ENCODE measurements at places on chromosomes 13 and 19.

DNA sequence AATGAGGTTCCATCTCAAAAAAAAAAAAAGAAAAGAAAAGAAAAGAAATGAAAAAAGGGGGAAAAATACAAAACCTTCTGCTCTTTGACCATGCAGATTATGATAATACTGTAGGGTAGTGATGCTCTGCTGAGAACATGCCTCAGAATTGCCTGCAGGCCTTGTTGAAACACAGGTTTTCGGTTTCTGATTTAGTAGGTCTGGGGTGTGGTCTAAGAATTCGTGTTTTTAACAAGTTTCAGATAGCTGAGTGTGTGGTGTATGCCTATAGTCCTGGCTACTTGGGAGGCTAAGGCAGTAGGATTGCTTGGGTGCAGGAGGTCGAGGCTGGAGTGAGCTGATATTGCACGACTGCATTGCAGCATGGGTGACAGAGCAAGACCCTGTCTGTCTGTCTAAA lies 14.9 kb upstream of the CYP2B6 start:
- no peak for DNase-seq

DNA sequence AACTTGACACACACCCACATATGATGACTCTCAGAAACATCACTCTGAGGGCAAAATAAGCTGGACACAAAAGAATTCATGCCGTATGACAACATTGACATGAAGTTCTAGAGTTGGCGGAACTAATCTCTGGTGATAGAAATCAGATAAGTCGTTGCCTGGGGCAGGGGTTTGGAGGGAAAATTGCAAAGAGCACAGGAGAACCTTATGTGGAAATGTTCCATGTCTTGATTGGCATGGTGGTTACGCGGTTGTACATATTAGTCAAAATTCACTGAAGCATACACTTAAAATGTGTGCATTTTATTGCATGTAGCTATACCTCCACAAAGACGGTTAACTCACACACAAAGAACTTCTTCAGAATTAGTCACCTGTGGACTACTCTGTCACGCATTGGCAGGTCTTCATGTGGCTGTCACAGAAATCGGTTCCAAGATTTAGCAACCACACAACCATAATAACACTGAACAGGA lies 137.8 kb upstream of the GJB6 start:
- DNase-seq, result no peak

- DNase-seq, result no peak
Observed at GRCh38 chr13:75383064-75383715, 98.8 kb downstream of the TBC1D4 start.

DNA sequence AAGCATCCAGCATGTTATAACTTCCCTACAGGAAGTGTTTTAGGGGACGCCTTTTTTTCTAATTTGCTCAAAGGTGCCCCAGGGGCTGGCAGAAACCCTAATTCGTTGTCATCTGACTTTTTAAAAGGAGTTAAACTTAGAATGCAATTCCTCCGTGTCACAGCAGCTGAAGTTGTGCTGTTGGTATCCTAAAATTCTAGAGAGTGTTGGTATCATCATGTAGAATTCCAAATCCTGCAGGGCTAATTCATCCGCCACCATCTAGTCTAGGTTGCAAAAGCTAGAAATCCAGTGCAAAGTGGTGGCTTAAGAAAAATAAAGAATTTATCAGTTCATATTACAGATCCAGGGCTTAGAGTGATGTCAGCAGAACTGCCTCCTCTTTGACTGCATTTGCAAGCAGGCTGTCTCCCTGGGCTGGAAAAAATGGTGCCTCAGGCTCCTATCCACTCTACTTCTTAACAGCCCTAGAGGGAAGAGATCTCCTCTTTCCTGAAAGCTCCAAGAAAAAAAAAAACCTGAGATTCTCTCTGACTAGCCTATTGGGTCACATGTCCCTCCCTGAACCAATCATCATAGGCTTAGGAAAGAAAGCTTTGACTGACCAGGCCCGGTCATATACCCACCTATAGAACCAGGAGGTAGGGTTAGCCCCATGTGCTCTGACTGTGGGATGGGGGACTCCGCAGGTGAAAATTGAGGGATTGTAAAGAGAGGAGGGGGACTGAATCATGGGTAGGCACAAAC lies 73.0 kb downstream of the MAP4K1 start:
- DNase-seq, result no peak

- no peak for DNase-seq
Observed at GRCh38 chr19:2021453-2022140, 6.1 kb upstream of the BTBD2 start.

DNA sequence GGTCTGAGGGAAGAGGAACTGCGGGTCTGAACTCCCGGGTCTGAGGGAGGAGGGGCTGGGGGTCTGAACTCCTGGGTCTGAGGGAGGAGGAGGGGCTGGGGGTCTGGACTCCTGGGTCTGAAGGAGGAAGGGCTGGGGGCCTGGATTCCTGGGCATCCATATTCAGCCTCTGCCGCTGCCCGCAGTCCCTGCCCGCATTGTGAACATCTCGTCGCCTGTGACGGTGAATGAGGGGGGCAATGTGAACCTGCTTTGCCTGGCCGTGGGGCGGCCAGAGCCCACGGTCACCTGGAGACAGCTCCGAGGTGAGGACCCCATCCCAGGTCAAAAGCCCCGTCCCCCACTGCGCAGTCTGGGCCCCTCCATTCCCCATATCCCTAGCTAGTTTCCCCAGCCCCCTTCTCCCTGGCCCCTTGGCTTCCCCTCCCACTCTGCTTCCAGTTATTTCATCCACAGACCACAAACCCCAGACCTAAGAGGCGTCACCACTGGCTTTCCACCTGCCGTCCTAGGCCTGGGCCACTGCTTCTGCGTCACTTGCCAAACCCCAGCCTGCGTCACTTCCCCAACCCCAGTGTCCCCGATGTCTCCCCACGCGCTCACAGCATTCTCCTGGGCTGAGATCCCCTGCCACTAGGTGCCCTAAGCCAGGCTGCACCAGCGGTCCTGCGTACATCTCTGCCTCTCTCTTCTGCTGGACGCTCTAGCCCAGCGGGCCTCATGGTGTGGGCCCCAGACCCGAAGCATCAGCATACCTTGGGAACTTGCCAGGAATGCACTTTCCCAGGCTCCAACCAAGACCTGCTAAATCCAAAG lies 13.9 kb downstream of the IGLON5 start:
- no peak for DNase-seq

GRCh38 chr13:48222358-48223301 lies 10.4 kb upstream of the ITM2B start:
- no peak for DNase-seq
